Activated CD4-positive, alpha-beta memory T cell treated with anti-CD3 and anti-CD28 coated beads, Interleukin-2, amount 10 ng/mL, durations not matched to agents 7 days and 5 days (primary cell): ENCODE measurements at places on chromosomes 16 and 17.

GRCh38 chr17:48719642-48720265 is 2.6 kb downstream of the PRAC1 start:
- no peak for DNase-seq

DNA sequence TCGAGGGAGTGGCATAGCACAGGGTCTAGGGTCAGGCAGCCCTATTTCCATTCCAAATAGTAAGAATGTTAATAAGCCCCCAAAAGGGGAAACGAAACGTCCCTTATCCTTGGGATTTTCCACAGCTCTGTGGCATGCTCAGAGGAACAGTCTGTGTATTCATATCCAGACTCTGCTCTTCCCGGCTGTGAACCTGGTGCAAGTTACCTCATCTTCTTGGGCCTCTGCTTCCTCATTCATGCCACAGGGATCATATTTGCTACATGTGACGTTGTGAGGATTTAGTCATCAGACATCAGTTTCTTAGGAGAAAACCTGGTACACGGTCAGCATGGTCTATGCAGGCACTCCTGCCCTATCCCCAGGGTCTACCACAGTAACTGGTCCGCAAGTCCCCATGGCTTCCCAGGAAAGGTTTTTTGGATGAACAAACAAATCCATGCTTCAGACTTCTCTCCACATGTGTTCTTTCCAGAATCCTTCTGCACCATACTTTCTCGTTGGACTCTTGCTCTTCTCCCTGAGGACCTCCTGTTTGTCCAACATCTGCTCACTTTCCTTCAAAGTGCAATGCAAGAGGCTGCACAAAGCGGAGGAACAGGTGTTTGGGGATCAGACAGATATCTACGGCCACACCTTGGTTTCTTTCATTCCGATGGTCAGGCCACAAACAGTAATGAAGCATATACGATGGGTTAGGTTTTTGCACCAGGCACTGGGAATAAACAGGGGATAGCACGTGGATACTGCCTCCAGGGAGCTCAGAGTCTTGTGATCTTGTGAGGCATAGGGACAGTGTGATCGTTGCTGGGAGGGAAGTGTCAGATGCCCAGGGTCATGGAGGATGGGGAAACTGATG is 17.7 kb downstream of the GLP2R start:
- no peak for DNase-seq

DNA sequence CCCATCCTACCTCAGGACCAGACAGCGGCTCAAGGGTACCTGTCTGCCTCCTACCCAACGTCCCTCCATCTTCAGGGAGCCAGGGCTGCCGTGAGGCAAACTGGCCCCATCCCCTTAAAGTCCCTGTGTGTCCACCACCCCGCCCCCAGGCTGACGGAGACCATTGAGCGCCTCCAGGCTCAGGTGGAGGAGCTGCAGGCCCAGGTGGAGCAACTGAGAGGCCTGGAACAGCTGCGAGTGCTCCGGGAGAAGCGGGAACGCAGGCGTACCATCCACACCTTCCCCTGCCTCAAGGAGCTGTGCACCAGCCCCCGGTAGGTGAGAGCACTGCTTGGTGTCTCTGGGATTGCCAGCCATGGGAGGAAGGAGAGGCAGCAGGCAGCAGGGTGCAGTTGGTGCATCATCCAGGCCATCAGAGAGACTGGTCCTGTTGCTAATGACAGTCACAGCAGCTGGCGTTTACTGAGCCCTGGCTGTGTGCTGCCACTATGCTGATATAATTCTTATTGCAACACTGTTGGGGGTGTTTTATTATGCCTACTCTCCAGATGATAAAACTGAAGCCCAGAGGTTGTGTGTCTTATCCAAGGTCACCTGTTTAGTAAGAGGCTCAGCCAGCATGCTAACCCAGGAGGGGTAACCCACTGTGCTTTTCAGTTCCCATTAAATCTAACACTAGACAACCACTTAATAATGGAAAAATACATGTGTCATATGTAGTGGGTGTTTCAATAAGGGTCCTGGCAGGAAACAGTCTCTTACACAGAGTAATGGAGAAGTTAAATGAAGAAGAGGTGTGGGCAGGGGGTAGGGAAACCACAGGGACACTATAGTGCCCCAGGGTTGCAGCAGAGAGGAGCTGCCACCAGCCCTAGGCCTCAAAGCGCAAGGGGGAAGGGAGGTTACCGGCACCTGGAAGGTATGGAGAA is 10.3 kb upstream of the MRPL58 start:
- no peak for DNase-seq

DNA sequence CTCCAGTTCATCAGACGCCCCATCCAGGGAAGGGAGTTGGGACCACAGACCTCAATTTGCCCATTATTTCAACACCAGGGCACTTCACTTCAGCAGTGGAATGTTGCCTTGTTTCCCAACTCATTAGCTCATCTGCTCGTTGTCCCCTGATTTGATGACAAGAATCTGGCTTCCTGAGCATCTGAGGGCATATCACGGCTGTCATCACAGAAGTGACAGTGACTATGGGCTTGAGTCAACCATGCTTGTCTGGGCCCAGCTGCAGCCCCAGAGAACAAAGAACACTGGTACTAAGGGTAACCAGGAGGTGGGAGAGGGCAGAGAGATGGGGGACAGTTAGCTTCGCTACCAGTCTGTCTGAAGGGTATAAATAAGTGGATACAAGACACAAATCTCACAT is 266.0 kb upstream of the SDK2 start:
- DNase-seq: no peak

DNA sequence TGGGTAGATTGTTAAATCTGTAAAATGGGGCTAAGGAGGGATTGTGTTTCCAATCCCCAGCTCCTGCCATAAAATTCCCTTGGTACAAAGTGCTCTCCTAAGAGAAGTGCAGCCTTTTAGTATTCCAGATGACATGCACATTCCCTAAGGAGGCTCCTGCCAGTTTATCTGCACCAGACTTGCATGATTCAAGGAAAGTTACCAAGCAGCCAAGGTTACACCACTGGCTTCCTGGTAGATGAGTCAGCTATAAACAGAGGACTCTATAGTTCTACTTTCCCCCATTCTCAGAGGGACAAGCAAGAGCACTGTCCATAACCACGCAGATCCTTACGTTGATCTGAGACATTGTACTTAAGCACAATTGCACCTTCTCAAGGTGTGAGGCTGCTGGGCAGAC is 1.9 kb downstream of the CALB2 start:
- no peak for DNase-seq

- DNase-seq: no peak
Measured at GRCh38 chr17:76079535-76079955, 563 bp downstream of the ZACN start.

- no peak for DNase-seq
Measured at GRCh38 chr16:86471896-86472295, 38.4 kb upstream of the FOXF1 start.

DNA sequence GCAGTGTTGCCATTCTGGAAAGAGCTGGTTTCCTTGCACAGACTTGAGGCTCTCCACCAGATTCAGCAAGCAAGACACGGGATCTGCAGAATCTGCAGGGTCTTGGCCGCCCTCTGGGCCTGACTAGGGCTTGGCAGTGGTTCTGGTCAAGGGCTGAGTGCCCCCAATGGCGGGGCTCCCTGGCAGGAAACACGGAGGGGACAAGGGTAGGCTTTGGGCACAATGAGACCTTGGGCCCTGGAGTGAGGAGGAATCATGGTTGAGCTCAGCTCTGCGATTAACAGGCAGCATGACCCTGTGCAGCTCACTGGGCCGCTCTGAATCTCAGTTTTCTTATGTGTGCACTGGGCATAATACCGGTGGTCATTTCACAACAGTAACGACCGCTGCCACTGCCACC is 249.9 kb downstream of the GSG1L start:
- no peak for DNase-seq

GRCh38 chr17:8287651-8288335 is 677 bp upstream of the RANGRF start:
- DNase-seq: no peak

GRCh38 chr16:10947211-10947787 is 2.9 kb downstream of the CLEC16A start:
- DNase-seq: no peak

GRCh38 chr16:88264641-88265285 is 118.0 kb upstream of the ZNF469 start:
- DNase-seq: peak; percentile 87
